ENCODE measurements at places on chromosomes 4 and X.

- DNase-seq = no peak
These were observed 73.1 kb downstream of the FBXO8 start for GRCh38 chr4:174210354-174210753.

DNA sequence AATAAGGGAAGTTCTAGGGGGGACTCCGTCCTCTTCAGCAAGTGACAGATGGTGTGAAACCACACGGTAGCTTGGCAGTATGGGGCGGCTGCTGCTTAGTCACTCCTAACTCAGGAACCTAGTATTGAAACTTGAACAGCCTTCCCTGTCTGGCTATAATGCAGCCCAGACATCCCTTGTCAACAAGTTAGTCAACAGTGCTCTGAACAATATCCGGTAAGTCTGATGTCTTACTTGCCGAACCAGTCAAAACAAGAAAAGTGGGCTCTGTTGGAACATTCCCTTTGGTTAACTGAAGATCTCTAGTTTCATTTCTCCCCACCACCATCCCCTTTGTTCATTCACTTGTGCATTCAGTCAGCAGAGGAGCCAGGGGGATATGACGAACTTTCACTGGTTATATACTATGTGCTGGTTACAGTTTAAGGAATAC is 18.7 kb upstream of the CXCL13 start:
- no peak for DNase-seq

DNA sequence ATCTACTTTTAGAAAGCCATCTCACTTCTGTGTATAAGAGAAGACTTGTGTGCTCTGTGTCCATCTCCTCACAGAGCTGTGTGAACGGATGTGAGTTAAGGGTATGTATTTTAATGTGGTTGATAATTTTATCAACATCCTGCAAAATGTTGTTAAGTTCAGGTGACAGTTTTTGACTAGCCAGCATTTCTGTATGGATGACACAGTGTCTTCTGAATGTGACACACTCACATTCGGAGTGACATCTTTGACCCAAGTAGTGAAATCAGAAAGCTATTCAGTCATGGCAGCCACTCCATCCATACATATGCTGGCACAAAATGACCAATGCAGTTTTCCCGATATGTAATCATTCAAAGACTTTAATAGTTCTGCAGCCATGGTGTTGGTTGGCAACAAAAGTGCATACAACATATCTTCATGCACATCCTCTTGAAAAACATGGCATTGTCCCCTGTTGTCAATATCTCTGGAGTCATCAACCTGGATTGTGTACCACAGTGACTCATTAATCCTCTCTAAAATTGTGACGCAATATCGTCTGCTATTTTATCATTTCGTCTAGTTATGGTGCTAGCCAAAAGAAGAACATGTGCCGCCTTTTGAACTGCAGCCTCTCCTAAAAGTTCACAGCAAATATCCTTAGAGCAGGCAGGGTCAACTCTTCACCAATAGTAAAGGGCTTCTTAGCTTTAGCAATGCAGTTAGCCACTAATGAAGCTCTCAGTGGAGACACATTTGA is 6.8 kb upstream of the FGF2 start:
- no peak for DNase-seq

DNA sequence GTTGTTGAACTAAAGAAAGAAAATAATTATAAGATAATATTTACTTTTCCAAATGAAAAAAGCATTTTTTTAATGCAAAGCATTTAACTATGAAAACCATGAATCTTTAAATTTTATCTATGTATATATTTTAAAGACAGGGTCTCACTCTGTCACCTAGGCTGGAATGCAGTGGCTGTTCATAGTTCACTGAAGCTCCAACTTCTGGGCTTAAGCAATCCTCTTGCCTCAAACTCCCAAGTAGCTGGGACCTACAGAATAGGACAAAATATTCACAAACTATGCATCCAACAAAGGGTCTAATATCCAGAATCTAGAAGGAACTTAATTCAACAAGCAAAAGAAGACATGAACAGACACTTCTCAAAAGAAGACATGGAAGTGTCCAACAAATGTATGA is 55.9 kb upstream of the ALB start:
- DNase-seq = no peak

DNA sequence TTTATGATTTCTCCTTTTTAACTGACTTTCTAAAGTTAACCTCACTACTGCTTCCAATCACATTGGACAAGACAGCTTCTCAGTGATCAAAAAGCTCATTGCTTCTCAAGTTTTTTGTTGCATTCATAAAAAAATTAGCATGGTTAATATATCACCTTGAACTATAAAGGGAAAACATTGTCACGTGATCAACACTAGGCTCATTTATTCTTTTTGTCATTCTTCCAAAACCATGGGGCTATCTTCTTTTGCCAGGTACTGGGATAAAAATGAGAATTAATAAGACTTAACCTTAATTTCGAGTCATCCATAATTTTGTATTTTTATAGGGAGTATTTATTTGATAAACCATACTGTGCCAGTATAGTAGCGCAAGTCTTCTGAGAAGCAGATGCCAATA is 1105.9 kb upstream of the TENM3 start:
- DNase-seq = no peak

- DNase-seq = no peak
These were observed 15.2 kb downstream of the CCDC149 start for GRCh38 chr4:24897639-24898038.

- DNase-seq = no peak
These were observed 42.5 kb downstream of the FAAH2 start for GRCh38 chrX:57329008-57329407.

DNA sequence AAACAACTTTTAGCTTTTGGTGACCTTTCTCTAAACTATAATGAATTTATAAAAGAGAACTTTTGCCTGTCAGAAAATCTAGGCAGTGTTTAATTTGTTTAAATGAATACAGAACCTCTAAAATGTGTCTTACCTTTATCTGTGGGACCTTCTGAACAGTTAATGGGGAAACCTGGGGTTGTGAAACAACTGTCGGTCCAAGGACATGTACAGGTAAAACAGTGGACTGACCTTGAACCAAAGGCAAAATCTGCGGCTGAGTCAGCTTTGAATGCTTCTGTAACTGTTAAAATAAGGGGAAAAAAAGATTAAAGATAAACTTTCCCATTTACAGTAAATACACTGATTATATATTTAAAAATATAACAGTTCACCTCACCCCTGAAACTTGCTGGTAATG is 65.1 kb downstream of the WNK3 start:
- DNase-seq = no peak

DNA sequence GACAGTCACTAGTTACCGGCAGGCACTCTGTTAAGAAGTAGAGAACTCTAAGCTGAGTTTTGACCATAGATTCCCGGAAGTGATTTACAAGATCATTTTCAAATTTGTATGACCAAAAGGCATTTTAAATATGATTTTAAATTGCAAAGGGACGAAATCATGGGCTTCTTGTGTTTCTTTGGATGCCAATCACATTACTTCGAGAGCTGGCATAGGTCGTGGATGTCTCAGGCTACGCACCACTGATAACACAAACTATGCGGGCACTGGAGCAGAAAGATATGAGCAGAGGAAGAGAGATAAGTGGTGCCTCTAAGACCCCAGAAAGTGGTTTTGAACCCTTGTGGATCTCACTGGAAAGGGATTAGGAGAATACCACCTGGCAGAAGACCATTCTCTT is 294.2 kb upstream of the FTHL17 start:
- no peak for DNase-seq

- no peak for DNase-seq
These were observed 811 bp downstream of the ANKRD50 start for GRCh38 chr4:124711471-124712371.

DNA sequence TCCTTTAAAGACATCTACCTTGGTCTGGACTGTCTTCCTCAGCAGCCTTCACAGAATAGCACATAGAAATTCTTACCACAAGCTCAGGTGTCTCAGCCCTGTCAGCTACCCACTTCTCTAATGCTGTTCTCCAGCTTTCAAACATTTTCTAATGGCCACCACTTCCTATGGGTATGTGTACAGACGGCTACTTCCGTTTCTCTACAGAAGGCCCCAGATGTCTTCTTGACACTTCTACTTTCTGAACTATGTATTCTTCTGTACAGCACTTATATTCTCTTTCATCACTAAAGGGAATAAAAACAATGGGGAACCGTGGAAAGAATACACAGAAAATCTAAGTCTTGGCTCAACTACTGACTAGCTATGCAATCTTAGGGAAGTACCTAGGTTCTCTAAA is 13.3 kb downstream of the OPHN1 start:
- no peak for DNase-seq

GRCh38 chr4:92599044-92599443 is 295.3 kb downstream of the GRID2 start:
- DNase-seq = no peak

- DNase-seq = peak; percentile 68
These were observed 4.7 kb downstream of the RASGEF1B start for GRCh38 chr4:81466841-81467671.

DNA sequence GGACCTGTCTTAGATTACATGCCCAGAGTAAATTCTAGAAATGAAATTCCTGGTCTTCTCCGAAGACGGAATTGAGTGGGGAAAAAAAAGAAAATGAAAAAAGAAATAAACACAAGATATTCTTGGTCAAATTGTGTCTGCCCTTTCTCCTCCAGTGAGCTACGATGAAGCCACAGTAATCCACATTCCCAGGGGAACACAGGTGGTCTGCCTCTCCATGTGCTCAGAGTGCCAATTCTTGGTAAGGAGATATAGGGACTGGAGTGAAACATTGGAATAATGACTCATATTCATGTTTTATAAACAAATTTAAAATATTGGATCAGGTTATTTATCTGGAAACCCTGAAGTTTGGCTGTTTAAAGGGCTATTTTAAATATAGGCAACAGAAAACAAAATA is 54.2 kb upstream of the MGST2 start:
- no peak for DNase-seq

GRCh38 chr4:111494471-111494870 is 650.8 kb upstream of the FAM241A start:
- no peak for DNase-seq

GRCh38 chrX:11967986-11968869 is 170.0 kb upstream of the FRMPD4 start:
- no peak for DNase-seq

DNA sequence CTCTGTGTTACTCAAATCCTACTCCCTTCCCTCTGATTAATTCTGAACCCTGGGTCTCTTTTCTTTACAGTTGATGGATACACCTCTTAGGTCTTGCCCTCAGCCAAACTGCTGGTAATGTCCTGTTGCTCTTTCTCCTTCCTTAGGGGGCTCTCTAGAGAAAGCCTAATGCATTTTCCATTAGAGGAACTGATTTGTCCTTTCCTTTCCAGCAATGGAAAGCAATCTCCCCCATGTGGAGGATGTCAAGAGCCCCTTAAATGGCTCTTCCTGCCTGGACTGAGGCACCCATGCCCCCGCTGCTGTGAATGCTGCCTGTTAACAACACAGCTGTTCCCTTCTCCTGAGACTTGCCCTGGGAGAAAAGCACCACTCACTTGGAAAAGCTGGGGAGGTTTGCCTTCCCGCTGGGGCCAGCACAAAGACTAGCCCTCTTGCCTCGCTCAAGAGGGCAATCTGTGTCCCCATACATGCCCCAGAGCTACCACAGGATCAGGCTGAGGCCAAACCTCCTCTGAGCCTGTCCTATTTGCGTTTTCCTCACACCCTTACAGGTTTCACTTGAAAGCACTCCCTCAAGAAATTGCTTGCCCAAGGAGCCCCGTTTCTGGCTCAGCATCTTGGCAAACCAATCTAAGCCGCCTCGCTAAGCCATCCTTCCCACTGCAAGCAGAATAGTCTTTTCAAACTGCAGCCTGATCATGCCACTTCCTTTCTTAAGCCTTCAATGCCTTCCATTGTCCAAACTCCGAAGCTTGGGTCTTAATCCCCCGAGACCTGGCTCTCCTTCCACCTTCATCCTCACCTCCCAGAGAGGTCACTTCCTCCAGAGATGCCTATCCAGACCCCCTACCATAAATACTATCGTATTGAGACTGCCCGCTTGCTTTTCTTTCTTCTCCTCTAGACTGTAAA is 23.2 kb upstream of the SMIM20 start:
- DNase-seq = no peak

DNA sequence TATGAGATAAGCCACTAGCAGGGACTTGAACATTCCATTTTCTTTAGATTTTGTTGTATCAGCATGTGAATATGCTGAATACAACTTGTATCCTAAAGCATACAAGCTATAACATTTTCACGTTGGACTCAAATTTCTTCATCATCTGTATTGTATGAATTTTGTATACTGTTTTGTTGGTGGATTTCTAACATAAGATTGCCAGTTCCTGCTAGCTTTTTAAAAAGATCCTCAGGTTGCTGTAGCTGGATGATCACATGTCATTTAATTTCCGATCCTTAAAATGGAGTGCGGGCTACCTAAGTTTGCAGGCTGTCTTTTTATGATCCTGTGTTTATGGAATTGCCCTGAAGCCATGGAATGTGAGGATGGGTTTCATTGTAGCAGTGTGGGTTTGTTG is 6.9 kb downstream of the PDLIM5 start:
- DNase-seq = no peak

GRCh38 chrX:110992611-110993010 is 103.4 kb upstream of the PAK3 start:
- no peak for DNase-seq

DNA sequence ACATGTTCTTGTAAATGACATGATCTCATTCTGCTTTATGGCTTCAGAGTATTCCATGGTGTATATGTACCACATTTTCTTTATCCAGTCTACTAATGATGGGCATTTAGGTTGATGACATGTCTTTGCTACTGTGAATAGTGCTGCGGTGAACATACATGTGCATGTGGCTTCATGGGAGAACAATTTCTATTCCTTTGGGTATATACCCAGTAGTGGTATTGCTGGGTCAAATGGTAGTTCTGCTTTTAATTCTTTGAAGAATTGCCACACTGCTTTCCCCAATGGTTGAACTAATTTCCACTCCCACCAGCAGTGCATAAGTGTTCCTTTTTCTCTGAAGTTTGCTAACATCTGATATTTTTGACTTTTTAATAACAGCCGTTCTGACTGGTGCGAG is 1080.3 kb downstream of the CCSER1 start:
- DNase-seq = no peak

GRCh38 chr4:159105761-159106243 is 2.9 kb downstream of the RAPGEF2 start:
- DNase-seq = no peak

- no peak for DNase-seq
These were observed 58.4 kb upstream of the TADA2B start for GRCh38 chr4:6984612-6985425.
